ENCODE measurements at places on chromosomes 6 and 20.

DNA sequence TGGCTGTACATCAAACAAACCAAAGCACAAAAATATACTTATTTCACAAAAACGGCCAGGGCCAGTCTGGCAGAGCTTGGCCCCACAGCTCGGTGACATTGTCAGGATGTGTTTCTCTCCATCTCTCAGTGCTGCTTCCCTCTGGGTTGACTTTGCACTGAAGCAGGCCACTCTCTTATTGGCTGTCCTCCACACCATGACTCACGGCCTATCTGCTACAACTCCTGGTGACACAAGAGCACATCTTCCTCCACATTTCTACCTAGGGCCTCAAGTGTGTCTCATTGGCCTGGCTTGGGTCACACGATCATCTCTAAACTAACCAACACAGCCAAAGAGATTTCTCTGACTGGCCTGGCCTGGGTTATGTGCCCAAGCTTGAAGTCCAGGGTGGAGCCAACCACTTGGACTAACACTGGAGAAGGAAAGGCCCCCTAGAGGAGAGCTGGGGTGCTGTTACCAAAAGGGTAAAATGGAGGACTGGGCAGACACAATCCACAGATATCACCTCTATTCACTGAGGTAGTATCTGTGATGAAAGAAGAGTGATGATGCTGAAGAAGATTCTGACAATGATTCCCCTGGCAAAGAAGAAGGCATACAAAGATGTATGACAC is 159.8 kb upstream of the TSHZ2 start:
- DNase-seq, result no peak

GRCh38 chr6:14857501-14857900 is 388.4 kb upstream of the JARID2 start:
- no peak for DNase-seq

- DNase-seq, result no peak
These were observed 17.5 kb downstream of the ATXN1 start for GRCh38 chr6:16743664-16744210.

DNA sequence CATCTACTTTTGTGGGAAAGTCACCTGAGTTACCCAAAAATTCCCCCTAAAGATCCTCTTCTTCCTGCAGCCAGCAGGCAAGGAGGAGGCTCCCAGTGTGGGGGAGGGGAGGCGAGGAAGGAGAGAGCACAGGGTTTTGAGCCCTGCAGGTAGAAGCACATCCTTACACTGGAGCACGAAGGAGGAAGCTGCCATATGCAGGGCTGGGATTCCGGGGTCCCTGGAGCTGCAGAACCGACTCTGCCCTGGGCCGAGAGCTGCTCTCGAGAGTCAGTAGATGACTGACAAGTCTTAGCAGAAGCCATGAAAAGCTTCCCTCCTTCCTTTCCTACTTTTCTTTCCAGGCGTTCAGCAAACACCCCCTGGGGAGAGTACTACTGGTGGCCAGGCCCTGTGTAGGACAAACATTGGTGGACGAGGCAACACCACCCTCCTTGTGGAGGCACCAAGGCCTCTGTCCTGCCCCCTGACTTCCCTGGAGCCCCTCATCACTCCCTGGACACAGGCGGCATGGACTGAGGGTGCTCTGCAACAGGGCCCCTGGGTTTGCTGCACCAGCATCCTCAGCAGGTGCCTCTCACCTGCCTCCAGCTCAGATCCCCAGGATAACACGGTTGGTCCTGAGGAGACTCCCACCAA is 211.7 kb upstream of the CST7 start:
- no peak for DNase-seq

- no peak for DNase-seq
These were observed 11.2 kb upstream of the PSMF1 start for GRCh38 chr20:1107176-1107575.

- DNase-seq, result no peak
These were observed 265.8 kb upstream of the TCF21 start for GRCh38 chr6:133623065-133623464.

- DNase-seq, result no peak
These were observed 35.2 kb upstream of the NOP56 start for GRCh38 chr20:2617099-2617714.

Data from G401 (cell line).